ENCODE measurements at places on chromosomes 3 and 15.

DNA sequence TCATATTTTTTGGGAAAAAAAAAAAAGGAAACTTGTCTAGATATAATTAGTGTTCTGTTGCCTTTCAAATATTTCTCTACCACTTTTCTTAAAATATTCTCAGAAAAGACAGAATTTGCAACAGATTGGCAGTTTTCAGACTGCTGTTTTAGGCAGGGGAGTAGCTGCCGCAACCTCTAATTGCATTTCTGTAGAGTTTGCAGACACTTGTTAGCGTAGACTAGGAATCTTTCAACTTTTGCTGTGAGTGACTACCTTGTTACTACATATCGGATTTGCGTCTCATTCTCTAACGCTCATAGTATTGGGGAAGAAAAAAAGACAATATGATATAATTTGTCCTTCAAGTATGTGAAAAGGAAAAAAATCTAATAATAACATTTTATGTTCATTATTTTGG is 10.7 kb downstream of the TGFBR2 start:
- DNase-seq, result no peak

- no peak for DNase-seq
Observed at GRCh38 chr15:65008983-65009382, 19.3 kb upstream of the SPG21 start.

GRCh38 chr3:191631496-191631895 is 170.5 kb downstream of the PYDC2 start:
- DNase-seq, result no peak

DNA sequence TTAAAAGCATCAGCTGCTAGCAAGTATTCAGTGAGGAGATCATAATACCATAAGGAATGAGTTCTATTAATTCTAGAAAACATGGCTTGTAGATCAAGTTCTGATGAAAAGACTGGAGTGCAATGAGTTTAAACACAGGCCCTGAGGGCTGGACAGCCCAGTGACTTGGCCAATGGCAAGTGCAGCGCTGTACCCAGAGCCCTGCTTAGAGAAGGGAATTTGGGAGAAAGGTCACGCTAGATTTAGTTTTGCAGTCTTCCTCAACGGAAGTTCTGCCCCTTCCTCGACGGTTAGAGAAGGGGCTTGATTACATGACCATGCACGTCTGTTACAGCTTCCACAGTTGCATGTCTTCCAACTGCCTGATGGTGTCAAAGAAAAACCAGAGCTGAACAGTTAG is 4.0 kb downstream of the TMEM212 start:
- DNase-seq, result no peak

- DNase-seq, result no peak
Observed at GRCh38 chr3:141181819-141182218, 49.8 kb upstream of the PXYLP1 start.

All from H54 (cell line).